ENCODE measurements at places on chromosomes 2 and 18. TPM values are rescaled to one million over a fixed set of nuclear protein-coding genes. Genes with fewer than 3 reads are reported as not detected.

GRCh38 chr18:26646901-26647300 lies 98.5 kb upstream of the KCTD1 start:
- no peak for DNase-seq

- DNase-seq: no peak
Observed at GRCh38 chr2:114461116-114461515, 18.7 kb downstream of the DPP10 start.

- DNase-seq: no peak
Observed at GRCh38 chr2:48572816-48573215, 42.9 kb downstream of the STON1 start.

DNA sequence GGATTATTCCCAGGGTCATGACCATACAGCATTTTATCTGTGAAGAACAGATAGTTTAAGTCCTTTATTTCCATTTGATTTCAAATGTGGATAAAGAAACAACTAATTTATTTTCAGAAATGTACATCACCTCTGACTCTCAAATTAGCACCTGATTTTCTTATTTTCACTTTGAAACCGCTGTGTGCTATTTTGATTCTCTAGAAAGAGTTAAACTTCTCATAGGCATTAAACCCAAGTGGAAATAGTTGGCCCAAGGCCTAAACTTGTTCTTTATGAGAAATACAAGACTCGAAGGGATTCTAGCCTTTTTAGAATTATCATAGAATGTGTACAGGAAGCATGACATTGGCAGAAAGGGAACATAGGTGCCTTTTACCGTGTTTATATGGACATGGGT lies 41.5 kb upstream of the LTBP1 start:
- no peak for DNase-seq

- DNase-seq: peak; percentile 64
Observed at GRCh38 chr2:76953733-76954347, 568.3 kb downstream of the LRRTM4 start.

- no peak for DNase-seq
Observed at GRCh38 chr18:11817229-11817628, 34.0 kb upstream of the CHMP1B start.

DNA sequence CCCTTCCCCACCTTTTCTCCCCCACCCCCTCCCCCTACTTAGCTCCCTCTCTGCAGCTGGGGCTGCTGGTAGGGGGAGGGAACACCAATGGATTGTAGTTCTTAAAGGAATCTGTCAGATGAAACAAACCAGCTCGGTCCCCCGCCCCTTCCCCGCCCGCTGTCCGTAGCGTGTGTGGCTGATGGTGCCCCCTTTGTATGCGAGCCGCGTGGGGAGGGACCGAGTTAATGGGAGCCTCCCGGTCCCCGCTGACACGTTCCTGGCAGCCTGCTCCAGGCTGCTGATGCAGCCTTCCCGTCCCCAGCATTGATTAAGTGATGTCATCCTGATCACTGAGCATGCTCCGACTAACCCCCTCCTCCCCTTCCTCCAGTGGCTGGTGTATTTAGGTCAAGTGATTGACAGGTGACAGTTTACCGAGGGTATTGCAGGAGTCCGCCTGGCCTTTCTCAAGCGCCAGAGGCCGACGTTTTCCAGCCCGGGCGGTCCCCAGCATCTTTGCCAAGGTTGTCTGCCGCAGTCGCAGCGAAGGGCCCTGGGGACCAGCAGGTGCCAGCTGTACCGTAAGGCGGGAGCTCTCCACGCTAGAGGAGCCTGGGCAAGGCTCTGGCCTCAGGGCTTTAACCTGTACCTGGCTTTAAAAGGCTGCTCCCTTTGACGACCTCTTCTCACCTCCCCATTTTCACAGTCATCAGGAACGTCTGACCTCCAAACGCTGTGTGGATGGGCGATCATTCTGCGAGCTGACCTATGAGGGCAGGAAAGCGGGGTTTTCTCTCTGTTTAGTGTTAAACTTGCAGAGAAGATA lies 1.8 kb downstream of the KIF5C start:
- DNase-seq: no peak

Gene EMILIN1
- 10.8 TPM for total RNA-seq

Gene ALPP
- total RNA-seq: 1.5 TPM

Gene COL4A4
- total RNA-seq: 0.17 TPM

Gene RAB6C
- total RNA-seq: not detected

Gene PLB1
- total RNA-seq: 0.10 TPM

Gene PIK3C3
- total RNA-seq: 44.5 TPM

Gene DYSF
- 0.43 TPM for total RNA-seq

Gene LOXL3
- total RNA-seq: 2.0 TPM

Gene SEPTIN2
- total RNA-seq: 250 TPM

All from H4 (cell line).